Breast epithelium (tissue), 4 donors: ENCODE measurements at places on chromosomes 7 and 10.

DNA sequence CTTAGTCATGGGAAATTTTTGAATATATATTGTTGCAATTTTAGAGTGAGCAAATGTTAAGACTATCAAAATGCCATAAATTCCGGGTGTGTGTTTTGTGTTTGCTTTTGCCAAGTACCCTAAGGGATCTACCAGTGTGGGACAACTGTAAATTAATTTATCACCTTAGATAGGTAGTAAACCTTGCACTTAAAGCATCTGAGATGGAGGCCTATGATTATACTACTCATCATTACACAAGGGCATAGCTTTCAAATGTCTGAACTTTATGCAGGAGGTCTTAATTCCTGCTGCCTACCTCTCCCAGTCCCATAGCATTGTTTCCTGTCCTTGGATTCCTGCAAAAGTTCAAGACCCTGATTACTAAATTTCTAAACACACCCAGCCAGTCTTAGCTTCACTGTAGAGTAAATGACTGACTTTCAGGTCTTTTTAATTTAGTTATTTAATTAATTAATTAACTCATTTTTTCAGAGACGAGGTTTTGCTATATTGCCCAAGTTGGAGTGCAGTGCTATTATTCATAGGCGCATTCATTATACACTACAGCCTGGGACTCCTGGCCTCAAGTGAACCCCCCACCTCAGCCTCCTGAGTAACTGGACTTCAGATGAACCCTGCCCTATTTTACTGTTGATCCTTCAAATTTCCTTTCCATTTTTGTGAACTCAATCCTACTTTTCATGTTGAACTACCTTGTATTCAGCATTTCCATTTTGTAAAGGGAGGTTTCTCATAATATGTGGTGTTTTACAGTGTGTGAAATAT lies 47.0 kb downstream of the THSD7A start:
- DNase-seq = no peak

DNA sequence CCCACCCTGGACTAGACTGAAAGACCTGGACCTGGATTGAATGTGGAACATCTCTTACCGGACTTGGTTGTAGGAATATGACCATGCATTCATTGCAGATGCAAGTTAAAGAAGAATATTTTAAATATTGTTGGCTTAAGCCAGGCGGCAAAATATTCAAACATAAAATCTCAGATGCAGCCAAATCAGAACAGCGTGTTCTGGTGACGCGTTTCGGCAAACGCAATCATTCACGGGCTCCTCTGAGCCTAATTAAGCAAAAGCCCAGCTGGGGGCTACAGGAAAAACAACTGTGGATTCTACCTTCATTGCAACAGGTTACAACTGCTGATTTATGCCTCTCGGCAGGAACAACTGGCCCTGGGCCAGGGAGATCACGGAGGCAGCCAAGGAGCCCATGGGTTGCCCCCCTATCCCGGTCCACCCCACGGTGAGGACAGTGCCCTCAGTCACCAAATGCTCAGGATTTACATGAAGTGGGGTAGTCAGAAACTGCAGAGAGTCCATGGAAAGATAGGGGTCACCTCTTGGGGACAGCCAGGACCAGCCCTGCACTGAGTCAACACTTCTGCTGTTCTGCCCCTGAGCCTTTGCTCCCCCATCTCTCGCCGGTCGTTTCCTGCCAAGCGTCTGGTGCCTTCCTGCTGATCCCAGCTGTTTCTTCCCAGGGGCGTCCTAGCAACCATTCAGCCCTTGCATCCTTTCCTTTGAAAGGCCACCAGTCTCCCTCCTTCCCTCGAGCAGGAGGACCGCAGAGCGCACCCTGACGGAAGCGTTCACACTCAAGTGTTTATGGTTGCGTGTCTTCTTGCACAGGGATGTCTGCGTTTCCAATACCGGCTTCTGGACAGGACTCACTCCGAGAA lies 64.4 kb upstream of the SFMBT2 start:
- no peak for DNase-seq

DNA sequence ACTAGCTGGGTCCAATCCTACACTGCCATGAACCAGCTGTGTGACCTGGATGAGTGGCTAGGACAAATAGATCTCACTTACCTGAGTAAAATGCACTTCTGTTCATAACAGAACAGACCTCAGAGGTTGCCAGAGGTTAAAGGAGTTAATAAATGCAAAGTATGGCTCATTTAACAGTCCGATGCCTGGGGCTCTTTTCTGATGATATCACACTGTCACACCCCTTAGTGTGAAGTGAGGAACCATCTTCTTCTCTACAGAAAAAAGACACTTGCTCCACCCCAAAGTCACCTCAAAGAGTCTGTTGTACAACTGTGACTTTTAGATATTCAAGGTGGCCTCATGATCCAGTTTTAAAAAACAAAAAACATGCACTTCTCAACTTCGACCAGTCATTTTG lies 21.5 kb upstream of the TARP start:
- DNase-seq = no peak

DNA sequence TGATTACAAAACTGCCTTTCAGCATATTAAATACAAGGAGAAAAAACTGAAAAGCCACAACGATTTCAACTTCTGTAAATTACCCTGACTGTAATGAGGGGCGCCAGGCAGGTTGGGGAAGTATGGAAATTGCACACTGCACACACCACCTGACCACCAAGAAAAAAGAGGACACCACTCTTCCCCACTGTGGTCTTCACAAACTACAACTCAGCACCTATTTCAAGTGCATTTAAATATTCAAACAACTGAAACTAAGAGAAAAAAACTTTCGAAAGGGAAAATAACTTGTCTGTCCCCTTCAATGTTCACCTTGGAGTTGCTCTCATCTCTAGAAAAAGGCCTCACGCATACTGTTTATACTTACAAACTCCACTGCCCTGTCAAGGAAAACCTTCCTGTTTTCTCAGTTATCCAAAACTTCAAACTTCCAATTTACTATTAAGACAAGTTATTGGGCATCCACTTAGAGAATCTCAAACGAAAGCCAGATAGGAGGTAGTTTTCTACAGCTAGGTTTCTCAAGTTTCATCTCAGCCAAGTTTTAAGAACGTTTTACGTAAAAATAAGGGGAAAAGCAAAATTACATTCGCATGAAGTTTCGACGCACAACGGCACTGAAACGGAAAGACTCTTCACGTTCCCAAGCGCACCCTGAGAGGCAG lies 1.4 kb downstream of the LARP4B start:
- no peak for DNase-seq

DNA sequence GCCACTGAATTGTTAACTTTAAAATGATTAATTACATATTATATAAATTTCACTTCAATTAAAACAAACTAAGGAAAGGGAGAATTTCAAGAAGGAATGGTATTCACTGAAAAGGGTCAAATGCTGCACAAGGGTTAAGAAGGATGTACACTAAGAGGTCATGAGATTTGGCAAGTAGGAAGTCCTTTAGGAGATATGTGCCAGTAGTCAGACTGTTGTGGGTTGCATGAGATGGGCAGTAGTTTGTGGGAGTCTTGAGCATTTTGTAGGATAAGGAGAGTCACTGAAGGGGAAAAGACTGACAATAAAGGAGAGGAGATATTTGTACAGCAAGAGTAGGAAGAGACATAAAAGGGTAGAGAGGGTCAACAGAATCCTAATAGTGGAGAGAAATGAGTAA lies 12.4 kb upstream of the PTPN12 start:
- no peak for DNase-seq

GRCh38 chr10:87878664-87879459 lies 15.4 kb downstream of the PTEN start:
- no peak for DNase-seq

GRCh38 chr7:3301831-3302618 lies 973 bp downstream of the SDK1 start:
- DNase-seq = no peak

- no peak for DNase-seq
Measured at GRCh38 chr7:2473496-2474180, 2.6 kb downstream of the GRIFIN start.

- no peak for DNase-seq
Measured at GRCh38 chr7:32318300-32319011, 171.7 kb downstream of the LSM5 start.

DNA sequence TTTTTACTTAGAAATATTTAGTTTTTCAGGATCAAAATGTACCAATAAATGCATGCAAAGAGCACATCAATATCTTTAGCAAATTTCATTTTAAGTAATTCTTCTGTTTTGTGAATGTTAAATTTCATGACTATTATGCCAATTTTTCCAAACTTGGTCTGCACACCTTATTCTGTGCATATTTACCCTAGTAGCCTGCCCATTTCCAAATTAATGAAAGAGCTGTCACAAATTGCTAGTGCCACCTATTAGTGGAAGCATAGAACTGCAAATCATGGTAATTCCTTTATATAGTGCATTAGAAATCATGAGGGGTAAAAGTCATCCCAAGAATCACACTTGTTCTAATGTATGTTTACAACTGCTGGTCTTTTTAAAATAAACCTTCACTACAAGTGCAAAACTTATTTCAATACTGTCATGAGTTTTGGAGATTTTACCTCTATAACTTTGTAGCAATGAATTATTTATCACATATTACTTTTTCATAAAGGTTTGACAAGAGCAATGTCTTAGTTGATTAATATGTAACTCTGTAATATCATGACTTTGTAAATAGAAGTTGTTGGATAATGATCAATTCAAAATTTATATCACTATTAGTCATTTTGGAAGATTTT lies 5.7 kb downstream of the SEMA3A start:
- DNase-seq = no peak

DNA sequence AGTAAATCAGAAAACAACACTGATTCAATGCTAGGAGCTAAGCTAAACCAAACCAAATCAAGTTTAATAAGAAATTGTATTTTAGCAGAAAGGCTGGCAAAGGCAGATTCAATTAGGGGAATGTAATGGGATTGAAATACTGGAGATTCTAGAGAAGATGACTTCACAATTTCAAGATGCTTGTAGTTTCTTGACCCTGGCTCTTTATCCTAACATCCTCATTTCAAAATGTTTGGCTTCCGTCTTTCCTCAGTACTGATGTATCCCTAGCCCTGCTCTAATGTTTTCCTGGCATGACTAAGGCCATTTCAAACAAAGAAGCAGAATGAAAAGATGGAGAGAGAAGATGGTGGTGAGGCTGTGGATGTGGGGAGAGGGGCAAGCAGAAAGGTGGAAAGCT lies 2.7 kb upstream of the JCAD start:
- no peak for DNase-seq

GRCh38 chr7:121304102-121304658 lies 24.6 kb upstream of the WNT16 start:
- no peak for DNase-seq

- DNase-seq = no peak
Measured at GRCh38 chr10:114604357-114605130, 53.5 kb downstream of the ABLIM1 start.

GRCh38 chr10:1151076-1152033 lies 95.2 kb downstream of the WDR37 start:
- no peak for DNase-seq

- peak; percentile 32 for DNase-seq
Measured at GRCh38 chr10:62819141-62819920, 3.2 kb upstream of the EGR2 start.

DNA sequence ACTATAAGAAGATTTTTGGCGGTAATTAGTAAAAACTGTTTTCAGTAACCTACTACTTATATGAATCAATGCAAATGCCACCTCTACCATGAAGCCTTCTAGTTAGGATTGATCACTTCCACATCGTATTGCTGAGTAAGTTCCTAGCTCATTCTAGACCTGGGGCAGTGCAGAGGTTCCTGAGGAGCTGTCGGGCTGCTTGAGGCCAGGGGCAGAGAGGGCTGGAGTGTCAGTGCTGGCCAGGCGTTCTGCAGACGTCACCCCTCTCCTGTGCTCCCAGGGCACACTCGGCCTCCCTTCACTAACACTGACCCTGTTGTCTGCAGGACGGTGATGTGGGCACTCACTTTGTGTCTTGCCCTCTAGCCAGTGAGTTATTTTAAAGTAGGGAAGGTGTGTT lies 275.7 kb downstream of the CELF2 start:
- no peak for DNase-seq

DNA sequence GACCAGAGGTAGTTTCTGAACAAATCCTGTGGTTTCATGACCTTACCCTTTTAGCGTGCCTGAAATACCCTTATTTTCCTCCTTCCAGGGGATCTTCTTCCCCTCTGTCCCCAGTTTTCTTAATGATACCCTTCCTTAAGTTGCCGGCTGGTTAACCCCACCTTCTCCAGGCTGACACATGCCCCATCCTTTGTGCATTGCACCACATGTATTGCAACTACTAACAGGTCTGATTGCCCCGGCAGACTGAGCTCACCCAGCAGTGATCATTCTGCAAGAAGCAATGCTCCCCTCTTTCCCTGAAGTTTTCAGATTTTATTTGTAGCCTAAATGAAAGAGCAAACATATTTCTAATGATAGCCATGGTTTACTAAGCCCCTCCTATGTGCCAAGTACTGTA lies 108.2 kb downstream of the HIP1 start:
- DNase-seq = no peak

GRCh38 chr10:10533437-10533836 lies 484.2 kb upstream of the CELF2 start:
- DNase-seq = no peak

DNA sequence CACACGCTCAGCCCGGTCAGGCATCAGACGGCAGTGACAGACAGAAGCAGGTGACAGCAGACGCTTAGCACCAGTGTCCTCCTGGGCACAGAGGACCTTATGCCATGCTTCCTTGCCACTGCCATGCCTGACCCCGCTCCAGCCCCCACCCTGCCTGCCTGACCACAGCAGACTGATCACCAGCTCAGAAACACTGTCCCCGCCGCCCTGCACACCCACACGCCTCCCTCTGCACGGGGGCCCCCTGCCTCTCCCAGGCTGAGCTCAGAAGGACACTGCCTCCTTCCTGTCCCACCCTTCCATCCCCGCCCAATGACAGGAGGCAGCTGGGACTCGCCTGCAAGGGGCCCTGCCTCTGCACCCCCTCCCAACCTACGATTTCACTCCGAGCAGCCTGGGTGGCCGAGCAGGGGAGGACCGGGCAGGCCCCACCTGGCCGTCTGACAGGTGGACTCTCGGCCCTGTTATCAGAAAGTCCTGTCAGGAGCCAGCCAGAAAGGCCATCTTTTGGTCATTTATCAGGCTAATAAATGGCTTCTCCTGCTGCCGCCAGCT lies 183.4 kb downstream of the ELFN1 start:
- peak; percentile 37 for DNase-seq

- no peak for DNase-seq
Measured at GRCh38 chr10:132590094-132590751, 52.6 kb downstream of the INPP5A start.

DNA sequence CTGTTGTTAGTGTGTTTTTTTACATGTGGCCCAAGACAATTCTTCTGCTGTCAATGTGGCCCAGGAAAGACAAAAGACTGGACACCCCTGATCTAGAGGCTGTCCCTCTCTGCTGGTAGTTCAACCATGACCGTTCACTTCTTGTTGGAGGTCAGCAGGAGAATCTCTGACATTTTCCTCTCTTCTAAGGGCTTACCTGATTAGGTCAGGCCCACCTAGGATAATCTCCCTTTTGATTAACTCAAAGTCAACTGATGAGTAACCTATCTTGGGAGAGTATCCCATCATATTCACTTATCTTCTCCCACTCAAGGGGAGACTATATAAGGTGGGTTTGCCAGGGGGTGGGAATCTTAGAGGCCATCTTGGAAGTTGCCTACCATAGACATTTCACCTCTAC lies 135.2 kb downstream of the BUB3 start:
- no peak for DNase-seq

GRCh38 chr7:99357701-99358490 lies 16.6 kb upstream of the ARPC1B start:
- peak; percentile 25 for DNase-seq
